ENCODE measurements at places on chromosomes 2 and 18.
A peak's percentile ranks its signal among the peaks of the same experiment; 100 is the strongest.

- DNase-seq: no peak
These were observed 114.0 kb downstream of the DSEL start for GRCh38 chr18:67402543-67402942.

DNA sequence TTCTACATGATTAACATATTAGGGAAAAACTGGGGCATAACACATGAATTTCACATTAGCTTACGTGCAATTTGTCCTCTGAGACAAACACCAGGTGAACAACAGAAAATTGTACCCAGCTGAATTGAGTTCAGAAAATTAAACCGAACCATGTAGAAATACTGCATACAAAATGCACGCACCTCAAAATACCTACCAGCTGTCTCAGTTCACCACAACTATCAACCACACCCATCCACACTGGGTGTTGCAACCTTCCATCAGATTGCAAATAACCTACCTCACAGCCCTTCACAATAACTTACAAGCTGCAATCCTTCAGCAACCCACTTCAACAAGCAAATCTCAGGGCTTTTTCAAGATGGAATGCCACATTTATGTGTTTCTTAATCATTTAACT lies 55.9 kb downstream of the UNC50 start:
- DNase-seq: peak; percentile 21

DNA sequence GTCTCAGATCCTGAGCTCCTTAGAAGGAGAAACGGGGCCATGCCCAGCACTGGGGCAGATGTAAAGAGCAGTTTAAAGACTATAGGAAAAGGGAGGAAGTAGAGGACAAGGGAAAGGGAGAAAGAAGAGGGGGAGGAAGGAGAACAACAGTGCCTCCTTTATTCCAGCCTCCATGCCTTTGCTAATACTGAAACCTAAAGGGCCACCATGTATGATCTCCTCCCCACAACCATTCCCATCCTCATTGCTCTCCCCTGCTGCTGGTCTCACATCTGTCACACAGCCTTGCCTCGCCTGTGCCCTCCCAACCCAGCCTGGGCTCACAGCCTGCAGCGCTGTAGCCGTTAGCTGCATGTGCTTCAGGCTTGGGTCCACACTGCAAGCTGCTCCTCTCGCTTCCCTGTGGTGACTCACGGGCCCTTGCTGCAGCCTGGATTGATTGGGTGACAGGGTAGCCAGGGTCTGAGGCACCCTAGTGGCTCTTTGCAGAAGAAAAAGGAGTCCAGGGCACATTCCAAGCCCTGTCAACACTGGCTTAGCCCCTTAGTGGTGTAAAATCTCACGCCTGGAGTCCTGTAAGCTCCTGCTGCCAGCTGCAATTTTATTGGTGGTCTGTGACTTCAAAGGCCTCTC lies 281.9 kb downstream of the SRBD1 start:
- DNase-seq: no peak

- no peak for DNase-seq
These were observed 191.3 kb upstream of the KCNJ3 start for GRCh38 chr2:154507186-154507585.

DNA sequence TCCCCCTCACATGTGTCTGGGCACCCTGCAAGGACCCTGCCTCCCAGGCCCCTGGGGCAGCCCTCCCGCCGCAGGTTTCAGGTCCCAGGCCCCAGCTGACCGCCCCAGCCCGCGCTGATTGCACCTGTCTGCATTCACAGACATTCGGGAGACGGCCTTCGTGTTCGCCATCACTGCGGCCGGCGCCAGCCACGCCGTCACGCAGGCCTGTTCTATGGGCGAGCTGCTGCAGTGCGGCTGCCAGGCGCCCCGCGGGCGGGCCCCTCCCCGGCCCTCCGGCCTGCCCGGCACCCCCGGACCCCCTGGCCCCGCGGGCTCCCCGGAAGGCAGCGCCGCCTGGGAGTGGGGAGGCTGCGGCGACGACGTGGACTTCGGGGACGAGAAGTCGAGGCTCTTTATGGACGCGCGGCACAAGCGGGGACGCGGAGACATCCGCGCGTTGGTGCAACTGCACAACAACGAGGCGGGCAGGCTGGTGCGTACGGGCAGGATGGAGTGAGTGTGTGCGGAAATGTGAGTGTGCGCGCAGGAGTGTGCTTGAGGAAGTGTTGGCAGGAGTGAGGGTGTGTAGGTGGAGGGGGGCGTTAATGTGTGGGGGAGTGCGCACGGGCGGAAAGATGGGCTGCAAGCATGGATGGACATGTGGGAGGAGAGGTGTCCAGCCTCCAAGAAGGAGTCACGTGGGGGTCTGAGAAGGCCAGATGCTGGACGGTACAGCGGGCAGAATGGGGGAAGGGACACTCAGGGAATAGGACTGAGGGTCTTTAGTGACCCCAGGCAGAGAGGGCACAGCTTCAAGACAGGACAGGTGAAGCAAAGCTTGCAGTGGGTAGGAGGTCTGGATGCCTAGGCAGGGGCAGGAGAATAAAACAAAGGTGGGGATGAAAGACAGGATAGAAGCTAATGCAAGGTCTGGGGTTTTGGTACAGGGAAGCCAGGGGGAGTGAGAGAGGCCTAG lies 9.0 kb upstream of the WNT10A start:
- DNase-seq: no peak

DNA sequence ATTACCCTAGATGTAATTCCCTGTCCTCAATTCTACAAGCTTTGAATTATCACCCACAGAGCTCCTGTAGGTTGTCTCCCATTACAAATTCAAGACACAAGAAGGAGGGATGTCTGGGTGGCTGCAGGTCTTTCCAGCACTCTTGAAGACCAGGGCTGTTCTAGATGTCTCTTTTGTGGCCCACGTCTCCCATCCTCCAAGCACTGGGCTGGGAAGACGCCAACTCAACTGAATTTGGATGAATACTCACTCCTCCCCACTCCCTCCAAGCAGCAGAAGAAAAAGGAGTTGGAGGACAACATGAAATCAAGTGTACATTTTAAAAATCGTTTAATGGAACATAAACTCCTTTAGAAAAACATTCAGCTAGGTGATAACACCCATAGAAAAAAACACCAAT lies 31.2 kb downstream of the SMAD7 start:
- no peak for DNase-seq

DNA sequence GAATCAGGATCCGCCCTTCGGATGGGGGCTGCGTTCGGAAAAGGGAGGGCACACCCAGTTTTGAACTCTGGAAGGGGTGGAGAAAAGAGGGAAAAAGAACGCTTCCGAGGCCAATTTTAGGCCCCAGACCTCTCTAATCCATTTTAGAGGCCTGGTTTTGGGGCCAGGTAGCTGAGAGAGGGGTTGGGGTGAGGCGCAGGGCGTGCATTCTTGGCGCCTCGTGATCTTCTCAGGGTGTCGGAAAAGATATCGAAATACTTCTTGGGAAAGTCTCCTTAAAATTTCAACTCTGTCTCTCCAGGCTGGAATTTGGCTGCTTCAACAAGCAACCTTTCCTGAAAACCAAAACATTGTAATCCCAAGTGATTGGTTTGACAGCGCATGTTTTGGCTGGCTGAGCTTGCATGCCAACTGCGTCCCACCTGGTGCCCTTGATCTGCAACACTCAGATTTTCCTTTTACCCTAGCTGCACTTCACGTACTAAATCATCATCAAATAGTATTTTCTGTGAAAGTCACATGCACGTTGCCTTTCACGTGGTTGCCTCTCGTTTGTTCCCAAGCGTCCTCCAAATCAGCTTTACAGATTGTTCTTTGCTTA lies 864 bp upstream of the XPO1 start:
- DNase-seq: peak; percentile 42

DNA sequence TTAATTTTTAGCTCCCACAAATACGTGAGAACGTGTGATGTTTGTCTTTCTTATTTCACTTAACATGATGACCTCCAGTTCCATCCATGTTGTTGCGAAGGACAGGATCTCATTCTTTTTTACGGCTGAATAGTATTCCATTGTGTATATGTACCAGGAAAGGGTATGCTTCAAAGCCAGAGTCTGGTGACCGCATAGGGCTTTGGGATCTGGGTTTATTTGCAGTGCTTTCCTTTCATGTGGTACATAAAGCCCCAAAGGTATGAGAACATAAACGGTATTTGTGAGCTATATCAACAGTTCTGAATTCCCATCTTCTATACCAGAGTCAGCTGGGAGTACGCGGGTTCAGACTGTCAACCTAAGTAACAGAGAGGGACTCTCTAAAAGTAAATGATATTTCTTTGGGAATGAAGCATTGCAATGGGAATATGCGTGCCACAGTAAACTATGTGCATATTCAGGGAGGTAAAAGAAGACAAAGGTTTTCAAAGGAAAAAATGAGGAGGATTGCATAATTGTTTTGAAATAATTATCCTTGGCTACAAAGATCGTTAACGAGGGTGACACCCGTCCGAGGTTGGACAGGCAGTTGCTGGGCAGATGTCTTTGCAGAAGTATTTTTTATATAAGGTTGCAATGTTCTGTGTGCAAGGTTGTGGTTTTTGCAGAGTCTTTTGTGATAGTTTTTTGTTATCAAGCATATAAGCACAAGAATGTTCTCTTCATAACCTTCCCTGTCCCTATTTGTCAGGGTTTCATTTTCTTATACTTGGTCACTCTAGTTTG lies 24.4 kb downstream of the CRYGD start:
- no peak for DNase-seq

GRCh38 chr2:219010162-219010756 lies 17.0 kb upstream of the CRYBA2 start:
- DNase-seq: no peak

- no peak for DNase-seq
These were observed 103.7 kb downstream of the KCNH7 start for GRCh38 chr2:162734866-162735265.

- no peak for DNase-seq
These were observed 18.5 kb upstream of the CCNT2 start for GRCh38 chr2:134900151-134900550.

GRCh38 chr2:12596771-12597170 lies 120.0 kb upstream of the TRIB2 start:
- no peak for DNase-seq

GRCh38 chr2:175929850-175930249 lies 72.2 kb downstream of the LNPK start:
- DNase-seq: no peak

GRCh38 chr2:133841900-133842299 lies 273.6 kb upstream of the NCKAP5 start:
- DNase-seq: no peak

GRCh38 chr18:47917923-47918610 lies 12.4 kb downstream of the SMAD2 start:
- DNase-seq: no peak

GRCh38 chr2:45626387-45627221 lies 15.5 kb upstream of the SRBD1 start:
- DNase-seq: no peak

All from stimulated activated CD4-positive, alpha-beta T cell treated with anti-CD3 and anti-CD28 coated beads, Interleukin-2, amount 100 ng/mL, for 48 hours (primary cell).